HCT116 (cell line): ENCODE measurements at places on chromosomes 3 and 15.

- no peak for DNase-seq
- H3K4me3 ChIP-seq, result no peak overlapping the region
- no peak overlapping the region for H3K27ac ChIP-seq
- H3K27me3 ChIP-seq, result no peaks in the 10 kb centered on the region
- no peaks in the 10 kb centered on the region for H3K4me1 ChIP-seq
Observed at GRCh38 chr3:55330756-55331155, 156.3 kb downstream of the WNT5A start.

DNA sequence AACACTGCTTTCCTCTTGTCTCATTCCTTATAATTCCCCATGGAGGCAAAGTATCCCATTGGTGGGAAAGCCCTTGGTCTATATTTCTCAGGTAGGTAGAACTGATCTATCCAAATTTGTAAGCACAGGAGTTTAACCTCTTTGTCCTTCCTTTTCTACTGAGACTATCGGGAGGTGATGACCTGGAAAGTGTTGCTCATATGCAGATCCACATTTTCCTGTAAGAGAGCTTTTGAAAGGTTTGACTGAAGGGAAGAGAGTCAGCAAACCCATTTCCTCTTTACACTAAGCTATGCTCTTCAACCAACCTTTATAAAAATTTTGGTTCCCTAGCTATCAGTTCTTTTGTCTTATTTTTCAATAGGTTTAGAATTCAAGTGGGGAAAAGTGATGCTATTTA, 200.7 kb downstream of the TIGIT start:
- no peaks in the 10 kb centered on the region for H3K27me3 ChIP-seq
- no peaks in the 10 kb centered on the region for H3K36me3 ChIP-seq
- H3K4me3 ChIP-seq, result no peak overlapping the region
- peaks cover 69% of the 10 kb centered on the region for H3K4me1 ChIP-seq
- no peak for DNase-seq

DNA sequence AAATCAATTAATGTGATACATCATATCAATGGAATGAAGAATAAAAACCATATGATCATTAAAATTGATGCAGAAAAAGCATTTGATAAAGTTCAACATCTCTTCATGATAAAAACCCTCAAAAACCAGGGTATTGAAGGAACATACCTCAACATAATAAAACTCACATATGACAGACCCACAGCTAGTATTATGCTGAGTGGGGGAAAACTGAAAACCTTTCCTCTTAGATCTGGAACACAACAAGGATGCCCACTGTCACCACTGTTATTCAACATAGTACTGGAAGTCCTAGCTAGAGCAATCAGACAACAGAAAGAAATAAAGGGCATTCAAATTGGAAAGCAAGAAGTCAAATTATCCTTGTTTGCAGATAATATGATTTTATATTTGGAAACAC, 30.5 kb downstream of the CCK start:
- no peak for DNase-seq
- H3K27ac ChIP-seq, result no peak overlapping the region
- H3K4me3 ChIP-seq, result no peak overlapping the region
- H3K27me3 ChIP-seq, result no peaks in the 10 kb centered on the region
- no peaks in the 10 kb centered on the region for H3K4me1 ChIP-seq

GRCh38 chr3:98032265-98032664, 2.9 kb downstream of the GABRR3 start:
- no peak overlapping the region for H3K27ac ChIP-seq
- H3K36me3 ChIP-seq, result no peaks in the 10 kb centered on the region
- no peaks in the 10 kb centered on the region for H3K27me3 ChIP-seq
- no peak for DNase-seq

- peaks cover 16% of the 10 kb centered on the region; the same call in 1 of the 2 replicates for H3K4me1 ChIP-seq
- H3K4me3 ChIP-seq, result peak overlapping the region; percentile 96
- no peaks in the 10 kb centered on the region for H3K27me3 ChIP-seq
- peak overlapping the region; percentile 71 for H3K27ac ChIP-seq
- peak; percentile 77 for DNase-seq
Observed at GRCh38 chr15:90934256-90934948, 683 bp upstream of the UNC45A start.

DNA sequence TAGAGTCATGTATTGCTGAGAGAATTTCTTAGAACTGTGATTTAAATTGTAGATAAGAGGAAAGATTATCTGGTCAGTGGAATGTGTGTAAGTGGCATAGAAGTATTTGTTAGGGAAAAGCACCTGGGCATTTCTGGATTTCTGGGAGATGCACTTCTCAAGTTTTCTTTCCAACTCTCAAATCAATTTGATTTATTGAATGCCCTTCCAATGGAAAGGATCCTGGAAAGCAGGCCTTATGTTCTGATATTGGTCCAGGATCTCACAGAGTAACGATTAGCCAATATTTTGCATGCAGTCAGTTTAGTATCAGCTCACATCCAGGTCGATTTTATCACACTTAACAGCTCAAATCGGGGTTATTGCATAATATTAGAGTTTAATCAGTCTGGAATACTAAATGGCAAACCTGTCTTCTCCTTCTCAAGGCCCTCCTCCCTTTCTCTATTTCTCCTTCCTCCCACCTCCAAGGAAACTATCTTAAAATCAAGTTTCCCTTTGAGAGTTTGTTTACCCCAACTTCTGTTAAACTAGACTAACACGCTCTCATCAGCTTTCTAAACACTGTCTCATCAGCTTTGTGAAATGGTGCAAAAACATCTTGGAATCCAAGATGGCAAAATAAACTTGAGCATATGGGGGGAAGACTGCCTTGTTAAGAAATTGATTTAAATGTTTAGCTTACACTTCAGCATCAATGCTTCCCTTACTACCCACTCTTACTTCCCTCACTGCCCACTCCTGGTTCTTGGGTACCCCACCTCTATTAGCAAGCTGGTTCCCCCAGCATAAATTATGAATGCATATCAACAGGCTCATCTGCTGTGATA, 9.5 kb downstream of the SOX2 start:
- H3K4me3 ChIP-seq, result no peak overlapping the region
- H3K27ac ChIP-seq, result no peak overlapping the region
- H3K36me3 ChIP-seq, result no peaks in the 10 kb centered on the region
- H3K27me3 ChIP-seq, result 0 out of 2 replicates have a peak, but pooled peaks cover 3% of the 10 kb centered on the region
- no peaks in the 10 kb centered on the region for H3K4me1 ChIP-seq

DNA sequence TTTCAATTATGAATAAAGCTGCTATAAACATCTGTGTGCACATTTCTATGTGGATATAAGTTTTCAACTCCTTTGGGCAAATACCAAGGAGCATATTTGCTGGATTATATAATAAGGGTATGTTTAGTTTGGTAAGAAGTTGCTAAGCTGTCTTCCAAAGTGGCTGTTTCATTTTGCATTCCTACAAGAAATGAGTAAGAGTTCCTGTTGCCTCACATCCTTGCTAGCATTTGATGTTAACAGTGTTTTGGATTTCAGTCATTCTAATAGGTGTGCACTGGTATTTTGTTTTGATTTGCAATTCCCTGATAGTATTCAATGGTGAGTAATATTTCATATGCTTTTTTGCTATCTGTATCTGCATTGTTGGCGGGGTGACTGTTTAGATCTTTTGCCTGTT, 120.7 kb upstream of the MDFIC2 start:
- H3K4me3 ChIP-seq, result no peak overlapping the region
- no peak overlapping the region for H3K27ac ChIP-seq
- no peaks in the 10 kb centered on the region for H3K36me3 ChIP-seq
- no peak for DNase-seq
- H3K27me3 ChIP-seq, result no peaks in the 10 kb centered on the region
